Small intestine (tissue), 16 donors: ENCODE measurements at places on chromosomes 16 and 17. TPM values are rescaled to one million over a fixed set of nuclear protein-coding genes. Genes with fewer than 3 reads are reported as not detected.

DNA sequence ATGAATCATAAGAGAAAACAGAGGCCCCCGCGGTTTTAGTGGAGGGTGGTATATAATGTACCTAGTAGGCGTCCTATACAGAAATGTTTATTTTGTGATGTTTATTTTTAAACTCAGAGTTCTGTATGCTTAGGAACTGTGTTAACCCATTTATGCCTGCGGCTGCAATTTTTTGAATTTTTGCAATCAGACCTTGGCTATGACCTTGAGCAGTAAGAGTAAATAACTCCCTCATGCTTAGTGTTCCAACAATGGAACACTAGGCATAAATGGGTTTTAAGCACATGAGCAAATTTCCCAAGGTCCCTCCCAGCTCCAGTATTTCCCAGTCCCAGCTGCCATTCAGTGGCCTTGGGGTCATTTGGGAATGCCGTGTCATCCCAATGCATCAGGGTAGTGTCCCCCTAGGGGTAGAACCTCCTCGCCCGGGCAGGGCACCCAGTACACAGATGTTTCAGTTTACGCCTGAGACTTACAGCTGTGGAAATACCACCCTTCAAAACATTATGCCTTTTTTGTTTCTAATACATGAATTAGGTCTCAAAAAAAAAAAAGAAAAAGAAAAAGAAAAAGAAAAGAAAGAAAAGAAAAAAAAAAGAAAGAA is 605.8 kb upstream of the CDH11 start:
- no peak overlapping the region for H3K4me3 ChIP-seq
- no peak for DNase-seq
- no peaks in the 10 kb centered on the region for H3K36me3 ChIP-seq
- no peaks in the 10 kb centered on the region for H3K27me3 ChIP-seq
- no peaks in the 10 kb centered on the region for H3K4me1 ChIP-seq
- H3K27ac ChIP-seq: no peak overlapping the region

Gene KRT28
- polyA plus RNA-seq: not detected

Gene SPATA22
- 0.12 TPM for polyA plus RNA-seq

Gene CRYM
- polyA plus RNA-seq: 5.0 TPM

Gene KCNG4
- polyA plus RNA-seq: not detected

DNA sequence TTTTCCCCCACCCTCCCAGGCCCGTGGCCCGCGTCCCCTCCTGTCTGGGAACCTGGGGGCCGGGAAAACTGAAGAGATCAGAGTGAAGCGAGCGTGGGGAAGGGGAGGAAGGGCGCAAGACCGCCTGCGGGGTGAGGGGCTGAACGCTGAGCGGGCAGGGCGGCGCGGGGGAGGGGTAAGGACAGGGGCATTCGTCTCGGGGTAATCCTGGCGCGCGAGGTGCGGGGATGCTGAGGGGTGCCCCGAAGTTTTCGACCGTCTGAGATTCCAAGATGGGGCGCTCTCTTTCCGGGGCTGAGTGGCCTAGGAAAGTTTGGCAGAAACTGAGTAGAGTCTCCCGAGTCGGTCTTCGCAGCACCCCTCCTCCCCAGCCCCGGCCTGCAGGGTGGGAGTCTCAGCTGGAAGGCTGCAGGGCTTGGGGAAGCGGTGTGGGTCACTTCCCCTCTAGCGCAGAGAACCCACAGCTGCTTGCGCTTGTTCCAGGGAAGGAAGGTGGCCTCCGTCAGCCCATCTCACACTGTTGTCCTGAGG is 555 bp downstream of the TTYH2 start:
- no peak for DNase-seq
- peaks cover 46% of the 10 kb centered on the region for H3K4me1 ChIP-seq
- H3K27ac ChIP-seq: peak overlapping the region; percentile 70
- H3K27me3 ChIP-seq: no peaks in the 10 kb centered on the region
- H3K36me3 ChIP-seq: peaks cover 4% of the 10 kb centered on the region
- H3K4me3 ChIP-seq: peak overlapping the region; percentile 35

GRCh38 chr17:65409381-65409780 is 152.1 kb downstream of the AXIN2 start:
- no peak for DNase-seq
- H3K4me1 ChIP-seq: no peaks in the 10 kb centered on the region
- no peaks in the 10 kb centered on the region for H3K36me3 ChIP-seq
- no peak overlapping the region for H3K27ac ChIP-seq
- H3K4me3 ChIP-seq: no peak overlapping the region

- DNase-seq: no peak
- no peaks in the 10 kb centered on the region for H3K4me1 ChIP-seq
- H3K27ac ChIP-seq: peak overlapping the region; percentile 18
- H3K36me3 ChIP-seq: no peaks in the 10 kb centered on the region
- H3K4me3 ChIP-seq: no peak overlapping the region
- H3K27me3 ChIP-seq: no peaks in the 10 kb centered on the region
Measured at GRCh38 chr16:49596648-49597291, 223.2 kb downstream of the C16orf78 start.
